Aorta (tissue), 5 donors: ENCODE measurements at places on chromosomes 11 and 22. TPM values are rescaled to one million over a fixed set of nuclear protein-coding genes. Genes with fewer than 3 reads are reported as not detected.

Gene OR52H1
- total RNA-seq = 0.96 TPM

Gene BEST1
- 3.9 TPM for total RNA-seq

Gene C11orf42
- not detected for total RNA-seq

Gene HBE1
- not detected for total RNA-seq

Gene CD248
- 38.6 TPM for total RNA-seq

Gene PHLDA2
- 7.1 TPM for total RNA-seq

Gene CBLIF
- not detected for total RNA-seq

Gene CALCB
- 0.16 TPM for total RNA-seq

Gene CNGA4
- 0.33 TPM for total RNA-seq

GRCh38 chr11:64461081-64461480, 102.1 kb downstream of the RPS6KA4 start:
- H3K4me3 ChIP-seq = no peak overlapping the region
- DNase-seq = no peak
- no peak overlapping the region for H3K27ac ChIP-seq
- H3K27me3 ChIP-seq = no peaks in the 10 kb centered on the region
- no peaks in the 10 kb centered on the region for H3K4me1 ChIP-seq

- H3K4me1 ChIP-seq = no peaks in the 10 kb centered on the region
- H3K36me3 ChIP-seq = no peaks in the 10 kb centered on the region
- H3K27ac ChIP-seq = no peak overlapping the region
- H3K27me3 ChIP-seq = no peaks in the 10 kb centered on the region
- no peak for DNase-seq
- H3K4me3 ChIP-seq = no peak overlapping the region
Observed at GRCh38 chr22:42785706-42786499, 65.2 kb upstream of the A4GALT start.

DNA sequence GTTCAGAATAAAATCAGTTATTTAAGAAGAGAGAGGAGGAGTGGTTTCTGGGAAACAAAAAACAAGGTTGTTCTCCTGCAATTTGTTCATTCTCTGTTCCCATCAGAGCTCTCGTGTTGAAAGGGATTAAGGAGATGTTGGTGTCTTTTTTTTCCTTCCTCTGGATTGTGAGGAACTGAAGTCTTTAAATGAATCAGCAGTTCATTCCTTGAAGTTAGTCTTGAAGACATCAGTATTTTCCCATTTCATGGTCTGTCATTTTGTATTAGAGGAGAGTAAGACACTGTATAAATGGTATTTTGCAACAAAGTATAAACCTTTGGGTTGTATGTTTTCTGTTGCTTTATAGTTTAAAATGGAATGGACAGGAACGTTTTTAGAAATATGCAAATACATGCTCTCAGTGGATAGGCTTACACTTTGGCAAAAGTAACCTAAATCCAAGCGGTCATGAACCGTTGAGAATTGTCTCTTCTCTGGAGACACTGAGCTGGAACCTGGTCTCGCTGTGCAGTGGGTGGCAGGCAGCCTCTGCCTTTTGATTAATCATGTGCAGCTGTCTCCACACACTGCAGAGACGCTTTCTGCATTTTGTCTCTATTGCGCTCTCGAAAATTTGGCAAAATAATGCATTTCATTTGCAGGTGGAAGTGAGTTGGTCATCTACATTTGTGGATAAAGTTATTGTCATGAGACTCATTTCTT, 33.0 kb downstream of the SAMM50 start:
- no peak for DNase-seq
- no peaks in the 10 kb centered on the region for H3K27me3 ChIP-seq
- no peak overlapping the region for H3K4me3 ChIP-seq
- H3K4me1 ChIP-seq = no peaks in the 10 kb centered on the region
- no peak overlapping the region for H3K27ac ChIP-seq
- H3K36me3 ChIP-seq = peaks cover 12% of the 10 kb centered on the region

GRCh38 chr11:10317151-10317755, 12.4 kb downstream of the ADM start:
- H3K4me1 ChIP-seq = no peaks in the 10 kb centered on the region
- H3K27ac ChIP-seq = no peak overlapping the region
- H3K27me3 ChIP-seq = no peaks in the 10 kb centered on the region
- no peak for DNase-seq

- H3K27ac ChIP-seq = no peak overlapping the region
- no peak overlapping the region for H3K4me3 ChIP-seq
- no peak for DNase-seq
- no peaks in the 10 kb centered on the region for H3K27me3 ChIP-seq
- H3K4me1 ChIP-seq = no peaks in the 10 kb centered on the region
- H3K36me3 ChIP-seq = no peaks in the 10 kb centered on the region
Observed at GRCh38 chr22:22935056-22935545, 47.5 kb downstream of the IGLL5 start.

GRCh38 chr22:30889996-30890480, 78.5 kb downstream of the MORC2 start:
- DNase-seq = no peak
- H3K27me3 ChIP-seq = no peaks in the 10 kb centered on the region
- H3K4me1 ChIP-seq = no peaks in the 10 kb centered on the region
- no peaks in the 10 kb centered on the region for H3K36me3 ChIP-seq

- H3K4me1 ChIP-seq = no peaks in the 10 kb centered on the region
- no peak for DNase-seq
- H3K27ac ChIP-seq = no peak overlapping the region
- no peaks in the 10 kb centered on the region for H3K36me3 ChIP-seq
Observed at GRCh38 chr22:16783930-16784354, 41.3 kb downstream of the XKR3 start.

DNA sequence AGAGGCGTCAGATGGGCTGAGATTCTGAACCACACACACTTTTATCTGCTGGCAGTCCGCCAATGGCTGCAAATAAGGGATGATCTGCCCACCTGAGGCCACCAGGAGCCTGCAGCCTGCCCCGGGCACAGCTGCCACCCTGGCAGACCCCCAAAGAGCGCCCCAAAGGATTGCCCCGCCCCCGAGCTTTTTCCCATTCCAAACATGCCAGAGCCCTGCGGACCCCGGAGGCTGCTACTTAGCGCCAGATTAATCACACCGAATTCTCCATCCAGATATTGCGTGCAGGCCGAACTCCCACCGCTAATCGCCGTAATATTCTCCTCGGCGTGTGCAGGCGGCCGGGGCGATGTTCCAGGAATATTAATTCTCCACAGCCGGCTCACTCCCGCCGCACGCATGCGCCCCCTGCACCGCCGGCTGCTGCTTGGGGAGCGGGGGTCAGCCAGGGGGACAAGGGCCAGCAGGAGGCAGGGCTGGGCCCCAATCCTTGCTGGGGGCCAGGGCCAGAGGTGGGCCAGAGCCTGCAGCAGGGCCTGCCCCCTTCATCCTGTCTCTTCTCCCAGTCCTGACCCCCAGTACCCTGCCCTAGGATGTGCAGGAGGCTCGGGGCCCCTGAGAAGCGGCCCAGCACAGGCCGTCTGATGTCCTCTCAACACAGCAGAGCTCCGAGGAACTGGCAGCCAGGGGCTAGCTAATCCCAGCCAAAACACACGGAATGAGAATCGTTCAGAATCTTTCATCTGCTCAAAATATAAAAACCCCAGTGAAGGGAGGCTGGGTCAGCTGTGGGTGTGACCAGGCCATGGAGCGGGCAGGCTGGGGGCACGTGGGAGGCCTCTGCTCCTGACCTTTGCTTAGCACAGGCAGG, 19.5 kb upstream of the TCF20 start:
- H3K27me3 ChIP-seq = no peaks in the 10 kb centered on the region
- no peaks in the 10 kb centered on the region for H3K4me1 ChIP-seq
- H3K27ac ChIP-seq = no peak overlapping the region
- no peak for DNase-seq
- no peaks in the 10 kb centered on the region for H3K36me3 ChIP-seq
- H3K4me3 ChIP-seq = no peak overlapping the region

GRCh38 chr11:116384407-116384806, 388.4 kb downstream of the BUD13 start:
- no peak overlapping the region for H3K4me3 ChIP-seq
- no peaks in the 10 kb centered on the region for H3K36me3 ChIP-seq
- H3K27me3 ChIP-seq = no peaks in the 10 kb centered on the region
- DNase-seq = no peak
- no peaks in the 10 kb centered on the region for H3K4me1 ChIP-seq
- H3K27ac ChIP-seq = no peak overlapping the region

- H3K4me1 ChIP-seq = no peaks in the 10 kb centered on the region
- no peak for DNase-seq
- no peaks in the 10 kb centered on the region for H3K27me3 ChIP-seq
Observed at GRCh38 chr22:47199979-47200272, 437.5 kb downstream of the TBC1D22A start.

GRCh38 chr11:65572356-65573051, at the start of gene FAM89B:
TSS of gene FAM89B (plus strand) at chr11:65572538. CDS start at chr11:65572670, 132 bp downstream.
- DNase-seq = peak; percentile 96
- H3K4me3 ChIP-seq = peak within 1 kb of the TSS; percentile 76
- peak within 1 kb of the TSS; percentile 7 for H3K27ac ChIP-seq
- H3K36me3 ChIP-seq = no peaks in the 10 kb centered on the region
- no peaks in the 10 kb centered on the region for H3K27me3 ChIP-seq

- H3K4me3 ChIP-seq = no peak overlapping the region
- no peak overlapping the region for H3K27ac ChIP-seq
- H3K4me1 ChIP-seq = no peaks in the 10 kb centered on the region
- DNase-seq = no peak
Observed at GRCh38 chr22:17777005-17777716, 2.9 kb upstream of the BID start.

GRCh38 chr22:36395915-36396314, 8.1 kb upstream of the MYH9 start:
- no peak overlapping the region for H3K27ac ChIP-seq
- H3K36me3 ChIP-seq = no peaks in the 10 kb centered on the region
- no peak for DNase-seq
- H3K27me3 ChIP-seq = no peaks in the 10 kb centered on the region
- no peaks in the 10 kb centered on the region for H3K4me1 ChIP-seq

DNA sequence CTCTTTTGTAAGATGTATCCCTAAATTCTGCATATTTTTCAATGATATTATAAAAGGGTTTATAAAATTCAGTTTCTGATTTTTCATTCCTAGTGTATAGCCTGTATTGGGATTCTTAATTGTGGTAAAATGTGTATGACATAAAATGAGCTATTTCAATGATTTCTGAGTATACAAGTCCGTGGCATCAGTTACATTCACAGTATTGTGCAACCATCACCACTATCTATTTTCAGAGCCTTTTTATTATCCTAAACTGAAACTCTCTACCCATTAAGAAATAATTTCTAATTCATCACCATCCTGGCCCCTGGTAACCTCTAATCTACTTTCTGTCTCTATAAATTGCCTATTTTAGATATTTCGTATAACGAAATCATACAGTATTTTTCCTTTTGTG, 39.8 kb downstream of the EIF3F start:
- H3K4me3 ChIP-seq = no peak overlapping the region
- no peak overlapping the region for H3K27ac ChIP-seq
- no peaks in the 10 kb centered on the region for H3K27me3 ChIP-seq
- no peaks in the 10 kb centered on the region for H3K36me3 ChIP-seq
- DNase-seq = no peak
- H3K4me1 ChIP-seq = no peaks in the 10 kb centered on the region

DNA sequence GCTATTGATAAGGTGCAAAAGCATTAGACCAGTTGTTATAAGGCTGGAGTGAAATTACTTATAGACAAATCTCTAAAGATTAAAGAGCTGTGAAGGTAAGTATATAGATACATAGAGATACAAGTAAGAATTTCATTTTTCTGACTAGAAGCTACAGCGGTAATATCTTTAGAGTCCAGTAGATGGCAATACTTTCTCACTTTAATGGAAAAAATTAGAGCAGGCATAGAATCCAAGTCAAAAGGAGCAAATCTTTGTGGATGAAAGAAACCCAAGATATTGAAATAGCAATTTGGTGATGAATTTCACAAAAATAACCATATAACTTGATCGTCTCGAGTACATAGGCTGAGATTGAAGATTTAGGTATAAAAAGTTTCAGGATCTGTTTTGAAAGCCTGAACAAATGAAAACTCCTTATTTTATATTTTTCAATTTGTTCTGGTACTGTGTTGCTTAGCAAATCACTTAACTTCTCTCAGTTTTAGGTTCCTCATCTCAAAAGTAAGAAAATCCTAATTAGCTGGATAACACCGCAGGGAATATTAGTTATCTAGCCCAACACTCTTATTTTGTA, 81.9 kb downstream of the UVRAG start:
- no peak overlapping the region for H3K4me3 ChIP-seq
- H3K27me3 ChIP-seq = no peaks in the 10 kb centered on the region
- no peak overlapping the region for H3K27ac ChIP-seq
- H3K4me1 ChIP-seq = no peaks in the 10 kb centered on the region

DNA sequence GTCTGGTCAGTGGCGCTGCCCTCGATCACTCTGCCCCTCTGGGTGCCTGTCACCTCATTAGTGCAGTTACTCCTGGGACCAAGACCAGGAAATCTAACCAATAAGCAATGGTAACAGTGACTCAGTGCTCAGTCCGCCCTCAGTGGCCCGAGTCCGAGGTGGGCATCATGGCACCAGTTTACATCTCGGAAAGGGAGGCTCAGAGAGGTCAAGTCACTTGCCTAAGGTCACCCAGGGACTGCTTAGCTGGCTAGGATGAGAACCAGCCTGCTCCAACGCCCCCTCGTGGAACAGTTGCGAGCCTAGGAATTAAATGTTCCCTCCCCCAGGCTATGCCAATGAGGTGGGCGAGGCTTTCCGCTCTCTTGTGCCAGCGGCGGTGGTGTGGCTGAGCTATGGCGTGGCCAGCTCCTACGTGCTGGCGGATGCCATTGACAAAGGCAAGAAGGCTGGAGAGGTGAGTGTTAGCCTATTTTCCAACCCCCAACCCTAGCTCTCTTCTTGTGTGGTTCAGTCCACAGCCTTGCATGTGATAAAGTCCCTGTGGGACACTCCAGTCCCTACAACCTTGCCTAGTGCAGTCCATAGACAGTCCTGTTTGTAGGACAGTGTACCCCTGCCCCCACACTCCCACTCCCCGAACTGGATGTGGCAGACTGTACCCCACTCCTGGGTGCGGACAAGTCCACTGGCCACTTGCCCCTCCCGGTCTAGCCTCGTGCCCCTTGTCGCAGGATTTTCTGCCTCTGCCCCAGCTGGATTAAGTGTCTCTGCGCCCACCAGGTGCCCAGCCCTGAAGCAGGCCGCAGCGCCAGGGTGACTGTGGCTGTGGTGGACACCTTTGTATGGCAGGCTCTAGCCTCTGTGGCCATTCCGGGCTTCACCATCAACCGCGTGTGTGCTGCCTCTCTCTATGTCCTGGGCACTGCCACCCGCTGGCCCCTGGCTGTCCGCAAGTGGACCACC, 1.1 kb downstream of the MTFP1 start:
- H3K4me1 ChIP-seq = no peaks in the 10 kb centered on the region
- peak; percentile 94 for DNase-seq
- no peaks in the 10 kb centered on the region for H3K36me3 ChIP-seq

- DNase-seq = no peak
- H3K27ac ChIP-seq = no peak overlapping the region
- no peaks in the 10 kb centered on the region for H3K27me3 ChIP-seq
- peaks cover 16% of the 10 kb centered on the region for H3K4me1 ChIP-seq
Observed at GRCh38 chr11:94775567-94776327, 7.6 kb downstream of the AMOTL1 start.

DNA sequence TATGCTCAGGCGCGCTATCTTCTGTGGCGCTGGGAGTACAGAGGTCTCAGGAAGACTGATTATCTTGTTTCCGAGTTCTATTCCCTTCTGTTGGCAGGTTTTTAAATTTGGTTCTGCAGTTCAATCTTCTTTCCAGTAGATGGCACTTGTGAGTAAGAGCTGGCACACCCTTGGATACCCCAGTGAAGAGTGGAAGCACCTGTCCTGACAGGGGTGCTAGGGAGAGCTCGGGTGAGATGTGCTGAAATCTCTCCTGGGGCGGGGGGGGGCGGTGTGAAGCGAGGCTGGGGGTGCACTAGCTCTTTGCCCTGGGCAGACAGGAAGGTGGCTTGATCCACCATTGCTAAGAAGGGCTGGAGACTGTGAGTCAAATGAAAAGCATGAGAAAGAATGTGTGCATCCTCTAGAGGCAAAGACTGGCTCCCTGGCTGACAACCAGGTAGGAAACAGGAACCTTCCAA, 679.9 kb upstream of the CCDC179 start:
- no peaks in the 10 kb centered on the region for H3K4me1 ChIP-seq
- no peak for DNase-seq
- H3K4me3 ChIP-seq = no peak overlapping the region
- H3K27ac ChIP-seq = no peak overlapping the region
- no peaks in the 10 kb centered on the region for H3K27me3 ChIP-seq
